H1 (cell line): ENCODE measurements at places on chromosomes 2 and 18. TPM values are rescaled to one million over a fixed set of nuclear protein-coding genes. Genes with fewer than 3 reads are reported as not detected.

DNA sequence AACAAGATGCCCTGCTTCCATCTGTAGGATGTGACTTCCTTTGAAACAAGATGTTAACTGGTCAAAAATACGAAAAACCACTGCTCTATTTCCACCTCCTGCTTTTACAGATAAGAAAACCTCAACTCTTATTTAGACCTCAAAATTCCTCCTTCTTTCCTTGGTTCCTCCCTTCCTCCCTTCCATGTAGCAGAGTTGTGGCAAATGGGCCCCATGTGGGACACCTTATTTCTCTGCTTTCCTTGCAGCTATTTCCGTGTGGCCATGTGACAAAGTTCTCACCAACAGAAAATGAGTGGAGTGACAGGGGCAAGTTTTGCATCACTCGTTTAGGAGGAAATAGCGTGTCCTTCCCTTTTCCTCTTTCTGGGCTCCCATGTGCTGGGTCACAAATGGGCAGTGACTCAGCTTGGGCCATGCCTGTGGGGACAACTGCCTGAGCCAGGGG is 69.4 kb upstream of the SMAD2 start:
- no peak for DNase-seq

UGT1A5 gene
- not detected in 2 replicates for total RNA-seq

GRCh38 chr2:127610561-127610960 is 35.4 kb upstream of the GPR17 start:
- no peak for DNase-seq

ELOA2 gene
- not detected in 2 replicates for total RNA-seq

DNA sequence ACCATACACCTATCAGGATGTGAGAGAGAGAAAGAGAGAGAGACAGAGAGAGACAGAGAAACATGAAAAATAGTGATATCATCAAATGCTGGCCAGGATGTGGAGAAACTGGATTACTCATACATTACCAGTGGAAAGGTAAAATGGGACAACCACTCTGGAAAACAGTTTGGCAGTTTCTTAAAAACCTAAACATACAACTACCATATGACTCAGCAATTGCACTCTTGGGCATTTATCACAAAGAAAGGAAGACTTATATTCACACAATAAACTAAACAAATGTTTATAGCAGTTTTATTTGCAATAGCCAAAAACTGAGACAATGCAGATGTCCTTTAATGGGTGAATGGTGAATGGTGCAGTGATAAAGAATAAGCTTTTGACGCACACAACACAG is 29.1 kb downstream of the SLC4A3 start:
- no peak for DNase-seq
